ENCODE measurements at places on chromosomes 12 and 14. TPM values are rescaled to one million over a fixed set of nuclear protein-coding genes. Genes with fewer than 3 reads are reported as not detected.
A peak's percentile ranks its signal among the peaks of the same experiment; 100 is the strongest.

- H3K27me3 ChIP-seq, result no peaks in the 10 kb centered on the region
- no peak for DNase-seq
- H3K4me1 ChIP-seq, result no peaks in the 10 kb centered on the region
- H3K27ac ChIP-seq, result no peak overlapping the region
- H3K4me3 ChIP-seq, result no peak overlapping the region
Measured at GRCh38 chr12:9625019-9625418, 17.3 kb upstream of the KLRB1 start.

The SSTR1 gene
- 0.90 TPM for total RNA-seq

- no peaks in the 10 kb centered on the region for H3K36me3 ChIP-seq
- no peak overlapping the region for H3K4me3 ChIP-seq
- peaks cover 2% of the 10 kb centered on the region for H3K4me1 ChIP-seq
- DNase-seq, result peak; percentile 6
- H3K27ac ChIP-seq, result no peak overlapping the region
- peaks cover 2% of the 10 kb centered on the region for H3K27me3 ChIP-seq
Measured at GRCh38 chr14:76306131-76306530, 69.8 kb upstream of the ESRRB start.

GRCh38 chr12:91918431-91918830 lies 227.2 kb downstream of the BTG1 start:
- H3K4me3 ChIP-seq, result no peak overlapping the region
- H3K36me3 ChIP-seq, result no peaks in the 10 kb centered on the region
